ENCODE measurements at places on chromosomes 6 and 20.

DNA sequence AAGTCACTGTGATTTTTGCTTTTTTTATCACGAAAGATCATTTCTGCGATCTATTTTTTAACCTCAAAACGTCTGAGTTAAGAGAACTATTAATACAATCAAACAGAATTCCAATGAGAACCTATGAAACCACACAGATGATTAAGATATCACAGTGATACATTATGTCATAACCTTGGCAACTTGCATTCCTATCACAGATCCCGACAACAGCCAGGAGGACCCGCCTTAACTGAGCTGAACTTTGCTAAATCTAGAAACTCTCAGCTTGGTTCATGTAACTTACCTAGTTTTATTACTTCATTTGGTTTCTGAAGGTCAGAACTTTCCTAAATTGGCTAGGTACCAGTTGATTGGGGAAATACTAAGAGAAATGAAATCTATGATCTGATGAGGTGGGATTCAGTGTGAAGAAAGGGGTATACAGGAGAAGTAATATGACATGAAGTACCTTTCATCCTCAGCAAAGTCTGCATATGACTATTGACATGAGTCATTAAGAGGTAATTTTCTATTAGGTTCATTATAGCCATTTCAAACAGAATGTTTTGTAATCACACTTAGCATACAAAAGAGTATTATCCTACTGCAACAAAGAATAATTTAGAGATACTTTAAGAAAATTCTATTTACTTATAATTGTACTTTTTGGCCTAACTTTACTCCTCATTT is 11.2 kb downstream of the LYRM4 start:
- DNase-seq: peak; percentile 4

DNA sequence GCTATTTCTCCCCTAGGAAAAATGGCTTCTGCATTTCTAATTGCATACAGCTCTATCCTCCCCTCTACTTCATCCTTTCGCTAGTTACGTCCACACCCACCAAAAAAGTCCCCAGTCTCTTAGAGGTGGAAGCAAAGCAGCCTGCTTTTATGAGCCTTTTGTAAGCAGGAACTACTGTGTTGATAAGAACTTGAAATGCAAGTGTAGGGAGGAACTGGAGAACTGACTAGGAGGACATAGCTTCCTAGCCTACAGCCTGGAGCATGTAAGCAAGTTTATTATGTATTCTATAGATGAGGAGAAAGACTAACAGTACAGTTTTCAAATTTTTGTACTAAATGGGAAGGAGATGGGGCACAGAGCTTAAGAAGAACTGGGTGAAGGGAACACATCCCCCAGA is 10.3 kb downstream of the ARHGAP18 start:
- no peak for DNase-seq

GRCh38 chr20:53878262-53879047 is 191.9 kb downstream of the BCAS1 start:
- no peak for DNase-seq

DNA sequence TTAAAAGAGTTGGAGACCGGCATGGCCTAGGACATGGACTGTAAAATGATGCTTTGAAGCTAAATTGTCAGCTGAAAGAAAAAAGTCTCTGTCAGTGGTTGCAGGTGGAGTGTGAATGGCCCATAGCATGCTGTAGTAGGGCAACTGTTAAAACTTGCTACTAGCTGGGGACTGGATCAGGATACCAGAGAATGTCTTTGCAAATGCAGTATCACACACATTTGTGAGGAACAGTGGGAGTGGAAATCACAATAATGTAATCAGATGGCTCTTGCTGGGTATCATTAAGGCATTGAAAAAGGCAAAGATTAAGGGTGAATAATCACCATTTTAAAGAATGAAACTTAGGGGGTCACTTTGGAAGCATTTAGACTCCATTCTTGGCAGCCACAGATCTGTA is 737.9 kb downstream of the EYS start:
- no peak for DNase-seq

DNA sequence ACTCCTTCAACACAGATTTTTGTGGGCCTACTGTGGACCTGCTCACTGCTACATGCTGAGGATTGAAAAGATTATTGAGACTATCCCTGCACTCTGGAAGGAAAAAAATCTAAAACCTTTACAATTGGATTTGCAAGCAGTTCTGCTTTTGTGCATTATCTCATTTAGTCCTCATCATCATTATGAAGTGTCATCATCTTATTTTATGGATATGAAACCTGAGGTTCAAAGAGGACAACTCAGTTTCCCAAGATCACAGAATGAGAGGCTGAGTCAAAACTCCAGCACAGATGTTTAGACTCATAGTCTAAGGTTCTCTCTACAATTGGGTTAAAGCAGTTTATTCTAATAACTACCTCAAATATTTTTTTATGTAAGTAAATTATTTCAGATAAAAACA is 160.2 kb upstream of the MARCKS start:
- DNase-seq: no peak

DNA sequence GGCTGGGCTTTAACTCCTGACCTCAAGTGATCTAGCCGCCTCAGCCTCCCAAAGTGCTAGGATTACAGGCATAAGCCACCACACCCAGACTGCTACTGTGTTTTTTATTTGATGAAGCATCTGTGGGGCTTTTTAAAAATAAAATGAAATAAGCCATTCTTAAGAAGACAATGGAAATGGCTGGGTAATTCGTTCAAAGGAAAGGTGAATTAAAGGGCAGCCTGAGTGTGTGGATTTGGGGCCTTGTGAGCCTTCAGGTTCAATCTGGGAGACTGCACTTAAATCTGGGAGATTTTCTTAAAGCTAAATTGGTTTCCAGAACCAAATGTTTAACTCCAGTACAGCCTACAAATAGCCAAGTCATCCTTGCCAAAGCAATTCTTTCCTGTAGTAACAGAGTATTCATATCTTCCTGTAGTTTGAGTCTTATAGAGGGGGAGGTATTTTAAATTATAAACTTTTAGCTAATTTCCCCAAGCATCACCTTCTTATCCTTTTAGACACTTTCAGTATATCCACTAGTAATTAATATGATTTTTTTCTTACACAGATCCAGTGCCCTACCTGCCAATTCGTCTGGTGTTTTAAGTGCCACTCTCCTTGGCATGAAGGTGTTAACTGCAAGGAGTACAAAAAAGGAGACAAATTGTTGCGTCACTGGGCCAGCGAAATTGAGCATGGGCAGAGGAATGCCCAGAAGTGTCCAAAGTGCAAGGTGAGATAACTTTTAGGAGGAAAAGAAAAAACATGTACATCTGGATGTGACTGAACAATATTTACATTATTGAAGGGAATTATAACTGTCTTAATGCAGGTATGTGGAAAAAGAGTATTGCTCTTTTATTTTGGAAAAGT is 95.4 kb downstream of the RNF217 start:
- DNase-seq: no peak

- no peak for DNase-seq
These were observed 108.8 kb upstream of the SYNCRIP start for GRCh38 chr6:85751374-85752055.

DNA sequence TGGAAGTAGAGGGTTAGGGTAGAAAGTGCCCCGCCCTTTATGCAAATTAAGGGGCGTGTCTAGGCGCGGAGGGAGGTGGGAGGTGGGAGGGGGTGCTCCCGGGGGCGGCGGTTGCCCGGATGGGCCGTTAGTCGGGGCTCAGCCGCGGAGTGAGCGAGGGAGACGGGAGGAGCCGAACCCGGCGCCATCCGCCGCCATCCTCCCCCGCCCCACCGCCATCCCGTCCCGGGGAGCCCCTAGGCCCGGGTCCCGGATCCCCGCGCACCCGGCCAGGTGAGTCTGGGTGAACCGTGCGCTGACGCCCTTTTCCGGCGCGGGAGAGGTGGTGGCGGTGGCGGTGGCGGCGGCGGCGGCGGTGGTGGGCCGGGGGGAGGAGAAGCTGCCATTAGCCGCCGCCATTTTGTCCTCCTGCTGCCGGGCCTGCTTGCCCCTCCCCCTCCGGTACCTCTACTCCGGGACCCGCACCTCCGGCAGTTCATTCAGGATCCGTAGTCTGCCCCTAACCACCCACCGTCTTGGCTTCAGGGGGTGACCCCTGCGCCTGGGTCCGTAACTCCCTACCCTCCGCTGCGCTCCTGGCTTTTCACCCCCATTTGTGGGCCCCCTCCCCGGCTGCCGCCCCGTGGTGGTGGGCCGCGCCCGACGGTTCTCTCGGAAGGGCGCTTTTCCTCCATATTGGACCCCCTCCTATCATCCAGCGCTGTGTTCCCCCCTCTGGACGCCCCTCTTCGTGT is at the start of gene PRRC2A:
PRRC2A (plus strand) TSS at position 130 of the 734 bp plus-strand sequence. CDS start 2,075 bp downstream, outside the sequence.
- DNase-seq: no peak

- DNase-seq: no peak
These were observed 34.9 kb downstream of the CEP43 start for GRCh38 chr6:167034056-167034455.

- no peak for DNase-seq
These were observed 52.9 kb downstream of the FBXL4 start for GRCh38 chr6:98894810-98895209.

- no peak for DNase-seq
These were observed 48.9 kb upstream of the SYNDIG1 start for GRCh38 chr20:24420567-24420966.

GRCh38 chr6:64334636-64335035 is 699.0 kb downstream of the PHF3 start:
- no peak for DNase-seq

- no peak for DNase-seq
These were observed 22.2 kb downstream of the PTPRK start for GRCh38 chr6:128498234-128498633.

- no peak for DNase-seq
These were observed 68.1 kb upstream of the SLC4A11 start for GRCh38 chr20:3307078-3307477.

DNA sequence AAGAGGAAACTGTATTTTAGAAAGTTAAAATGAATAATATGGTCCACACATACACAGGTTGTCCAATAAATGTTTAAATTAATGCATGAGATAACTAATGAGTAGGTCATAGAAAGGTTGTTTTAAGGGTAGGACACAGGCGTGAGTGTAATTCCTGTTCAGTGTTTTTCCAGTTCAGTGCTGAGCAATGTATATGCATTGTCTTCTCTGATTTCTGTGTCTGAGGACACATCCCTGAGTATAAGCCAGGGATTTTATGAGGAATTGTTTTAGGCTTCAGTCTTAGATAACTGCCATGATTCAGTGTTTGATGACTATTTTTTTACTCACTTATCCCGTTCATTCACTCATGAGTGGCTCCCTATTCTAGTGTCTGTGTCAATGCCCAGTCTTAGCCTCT is 298.5 kb upstream of the TBX18 start:
- DNase-seq: no peak

DNA sequence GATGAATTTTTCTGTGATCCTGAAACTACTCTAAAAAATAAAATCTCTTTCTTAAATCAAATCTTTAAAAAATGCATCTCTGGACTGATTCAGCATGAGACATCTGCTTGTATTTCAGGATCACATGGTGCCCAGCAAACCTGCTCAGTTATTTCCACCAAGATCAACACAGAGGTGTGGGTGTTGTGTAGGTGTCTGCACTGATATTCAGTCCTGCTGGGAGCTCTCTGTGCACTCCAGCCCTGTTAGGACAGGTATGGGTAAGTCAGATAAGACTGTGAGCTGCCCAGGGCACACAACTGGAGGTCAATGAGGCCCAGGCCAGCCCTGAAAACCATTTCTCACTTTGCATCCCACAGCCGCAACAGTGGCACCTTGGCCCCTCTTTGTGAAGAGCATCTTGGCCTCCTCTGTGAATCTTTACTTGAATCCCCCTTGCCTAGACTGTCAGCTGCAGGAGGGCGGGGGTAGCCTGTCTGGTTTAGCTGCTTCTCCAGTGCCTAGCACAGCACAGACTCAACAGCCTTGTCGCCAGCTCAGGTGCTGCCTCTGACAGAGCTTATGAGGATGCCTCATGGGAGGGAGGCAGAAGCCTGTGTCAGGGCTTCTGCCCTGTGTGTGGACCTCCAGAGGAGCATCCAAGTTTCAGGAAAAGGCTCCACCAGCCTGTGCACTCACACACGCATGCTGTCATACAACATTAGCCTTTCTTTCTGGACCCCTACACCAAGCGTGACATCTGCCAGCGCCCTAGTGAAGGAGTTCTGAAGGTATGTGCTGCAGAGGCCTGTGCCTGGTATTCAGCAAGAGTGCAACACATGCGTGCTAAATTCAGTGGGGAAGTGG is 187.6 kb upstream of the CST7 start:
- DNase-seq: no peak

All from kidney glomerular epithelial cell (primary cell).